DMS153 (cell line): ENCODE measurements at places on chromosomes 7 and 10.

- DNase-seq: no peak
Measured at GRCh38 chr7:65477326-65477725, 103.7 kb downstream of the ZNF92 start.

DNA sequence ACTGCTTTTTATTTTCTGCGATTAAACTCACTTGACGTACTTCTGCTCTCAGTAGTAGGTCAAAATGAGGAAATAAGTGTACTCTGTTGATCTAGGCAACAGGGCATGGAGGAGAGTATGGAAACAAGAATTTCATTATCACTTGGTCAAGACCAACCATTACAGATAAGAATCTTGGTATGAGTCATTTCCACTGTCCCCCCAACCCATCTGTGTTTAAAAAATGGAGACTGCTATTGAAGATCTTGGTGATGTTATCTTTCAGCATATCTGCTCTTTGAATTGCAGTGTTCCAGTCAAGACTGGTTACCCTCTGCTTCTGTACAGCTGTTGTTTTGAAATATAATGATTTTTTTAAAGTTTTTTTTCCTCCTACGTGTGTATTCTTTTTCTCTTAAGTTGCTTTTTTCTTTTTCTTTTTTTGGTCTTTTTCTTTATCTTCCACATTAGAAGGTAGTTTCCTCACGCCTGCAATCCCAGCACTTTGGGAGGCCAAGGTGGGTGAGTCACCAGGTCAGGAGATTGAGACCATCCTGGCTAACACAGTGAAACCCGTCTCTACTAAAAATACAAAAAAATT is 11.7 kb downstream of the STAM start:
- DNase-seq: no peak

DNA sequence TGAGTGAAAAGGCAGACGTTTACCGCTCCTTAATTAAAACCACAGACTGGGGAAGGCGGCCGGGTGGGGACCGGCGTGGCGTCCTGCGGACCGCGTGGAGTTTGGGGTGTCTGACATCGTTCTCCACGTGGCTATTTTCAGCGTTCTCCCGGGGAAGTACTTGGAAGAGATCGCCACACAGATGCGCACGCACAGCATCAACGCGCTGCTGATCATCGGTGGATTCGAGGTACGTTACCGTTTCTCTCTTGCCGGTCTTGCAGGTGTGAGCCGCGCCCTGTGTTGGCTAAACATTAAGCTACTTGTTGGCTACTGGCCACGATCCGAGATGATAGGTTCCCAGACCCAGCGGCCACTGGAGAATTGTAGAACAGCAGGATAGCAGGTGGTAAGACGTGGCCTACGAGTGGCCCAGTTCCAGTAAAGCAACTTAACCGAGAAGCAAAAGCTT is 51.3 kb downstream of the PFKP start:
- no peak for DNase-seq

DNA sequence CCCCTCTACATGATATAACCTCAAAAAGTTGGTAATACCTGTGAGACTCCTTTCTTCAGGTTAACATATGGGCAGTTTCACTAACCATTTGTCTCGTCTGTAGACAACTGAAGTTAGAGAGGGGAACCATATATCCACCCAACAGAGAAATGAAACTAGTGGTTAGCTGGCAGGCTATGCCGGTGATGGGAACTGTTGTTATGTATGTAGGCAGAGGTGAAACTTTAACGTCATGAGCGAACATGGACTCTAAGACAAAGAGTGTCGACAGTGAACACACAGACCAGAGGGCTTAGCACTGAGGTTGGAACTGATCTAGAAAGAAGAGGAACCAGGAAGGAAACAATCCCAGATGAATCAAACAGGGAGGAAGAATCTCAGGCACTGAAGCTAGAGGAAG is 112.4 kb downstream of the ELMO1 start:
- no peak for DNase-seq

DNA sequence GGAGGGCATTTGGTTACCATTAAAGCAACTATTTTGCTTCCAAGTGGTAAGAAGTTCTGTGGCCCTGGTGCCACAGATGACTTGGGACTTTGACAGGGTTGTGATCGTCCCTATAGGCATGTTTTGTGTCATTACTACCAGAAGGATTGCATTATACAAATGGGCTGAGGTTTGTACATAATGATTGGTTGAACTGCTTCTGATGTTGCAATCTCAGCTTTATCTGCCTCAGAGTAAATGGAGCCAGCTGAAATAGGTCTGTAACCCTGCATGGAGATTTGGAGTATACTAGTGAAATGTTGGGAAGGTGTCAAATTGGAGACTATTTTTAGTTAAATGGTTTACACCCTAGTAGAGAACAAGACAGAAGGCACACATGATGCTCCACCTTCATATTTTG is 46.1 kb upstream of the SEPTIN7 start:
- DNase-seq: no peak
